ENCODE measurements at places on chromosomes 3 and 15.

GRCh38 chr3:53844262-53845102, 1.7 kb downstream of the CHDH start:
- DNase-seq, result no peak

GRCh38 chr15:29826908-29827820, 4.9 kb upstream of the TJP1 start:
- DNase-seq, result no peak

- DNase-seq, result no peak
These were observed 153.9 kb downstream of the P3H2 start for GRCh38 chr3:189966843-189967242.

DNA sequence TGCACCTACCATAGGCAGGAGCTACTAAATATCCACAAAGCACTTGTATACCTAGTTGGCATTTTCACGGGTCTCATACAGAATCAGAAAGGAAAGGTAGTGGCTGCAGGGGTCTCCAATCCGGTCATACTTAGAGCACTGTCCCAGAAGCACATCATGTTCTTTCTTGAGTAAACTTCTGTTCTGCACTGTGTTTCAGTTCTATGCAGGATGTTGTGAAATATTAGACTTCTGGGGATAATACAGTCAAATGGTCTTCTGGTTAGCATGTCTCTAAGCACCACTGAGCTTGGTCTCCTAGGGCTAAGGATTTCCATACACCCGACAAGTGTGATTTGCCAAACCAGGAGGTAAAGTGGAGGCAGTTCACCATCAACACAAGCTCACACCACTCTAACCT, 27.9 kb downstream of the MINDY4B start:
- DNase-seq, result no peak
